Brain pericyte (primary cell): ENCODE measurements at places on chromosomes 6 and 20.

DNA sequence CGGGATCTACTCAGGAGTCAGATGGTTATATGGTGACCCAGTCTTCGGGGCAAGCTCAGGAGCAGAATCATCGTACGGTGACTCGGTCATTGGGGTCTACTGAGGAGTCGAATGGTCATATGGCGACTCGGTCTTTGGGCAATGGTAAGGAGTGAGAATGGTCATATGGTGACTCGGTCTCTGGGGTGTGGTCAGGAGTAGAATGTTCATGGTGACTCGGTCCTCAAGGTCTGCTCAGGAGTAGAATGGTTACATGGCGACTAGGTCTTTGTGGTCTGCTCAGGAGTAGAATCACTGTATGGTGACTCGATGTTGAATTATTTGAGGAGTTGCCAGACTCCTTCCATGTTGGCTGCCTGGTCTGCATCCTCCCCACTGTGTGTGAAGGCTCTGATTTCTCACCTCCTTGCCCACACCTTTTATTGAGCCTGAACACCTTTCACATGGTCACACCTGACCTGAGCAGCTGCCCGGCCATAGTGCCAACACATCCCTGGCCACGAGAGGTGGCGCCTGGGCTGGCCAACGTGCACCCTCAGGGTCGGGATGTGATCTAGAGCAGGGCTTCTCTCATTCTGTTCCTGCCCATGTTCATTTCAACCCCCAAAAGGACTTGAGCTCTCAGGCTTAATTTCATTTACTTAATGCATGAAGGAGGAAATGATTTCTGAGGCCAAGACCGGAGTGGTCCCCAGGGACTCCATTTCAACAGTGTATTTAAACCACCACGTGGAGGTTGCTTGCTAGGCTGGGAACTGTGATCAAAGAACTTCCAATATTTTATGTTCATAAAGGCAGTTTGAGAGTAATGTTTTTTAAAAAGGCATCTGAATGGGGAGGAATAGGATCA, 119.5 kb downstream of the PHACTR3 start:
- no peak for DNase-seq

DNA sequence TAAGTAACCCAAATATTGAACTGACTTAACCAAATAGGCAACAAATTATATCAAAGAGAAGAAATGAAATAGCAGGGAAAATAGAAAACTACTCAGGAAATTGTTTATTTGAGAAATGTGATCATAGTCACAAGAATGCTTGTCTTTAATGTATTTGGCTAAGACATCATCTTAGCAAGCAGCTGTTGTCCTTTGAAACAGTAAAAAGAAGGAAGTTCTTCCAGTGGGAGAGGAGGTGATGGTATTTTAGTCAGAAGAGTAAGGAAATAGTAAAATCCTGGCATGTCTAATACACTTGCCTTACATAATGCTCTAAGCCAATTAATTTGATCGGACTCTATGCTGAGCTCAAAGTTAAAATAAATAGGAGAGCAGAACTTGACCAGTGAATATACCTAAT, 126.5 kb downstream of the EPM2A start:
- no peak for DNase-seq

- DNase-seq, result no peak
Observed at GRCh38 chr6:25714765-25715164, 39.8 kb upstream of the SLC17A4 start.

GRCh38 chr20:32205110-32205842, 2.3 kb downstream of the PLAGL2 start:
- no peak for DNase-seq

- DNase-seq, result no peak
Observed at GRCh38 chr6:135002229-135002844, 52.3 kb downstream of the HBS1L start.

GRCh38 chr20:17641520-17641964, 40.5 kb downstream of the RRBP1 start:
- no peak for DNase-seq

DNA sequence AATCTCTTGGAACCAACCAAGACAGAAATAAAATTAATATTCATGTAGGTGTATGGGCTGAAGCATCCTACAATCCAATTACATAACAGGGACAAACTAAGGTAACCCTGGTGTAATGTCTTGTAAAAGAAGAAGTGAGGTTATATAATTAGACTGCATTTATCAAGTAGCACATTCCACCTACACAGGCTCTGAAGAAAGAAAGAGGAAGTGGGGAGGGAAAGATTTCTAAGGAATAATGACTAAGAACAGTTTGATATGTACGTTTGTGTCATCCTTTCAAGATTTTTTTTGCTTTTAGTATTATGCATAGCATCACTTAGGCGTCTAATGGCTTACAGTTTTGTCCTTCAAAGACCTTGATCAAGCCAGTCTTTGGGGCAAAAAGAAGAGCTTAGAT, 139.7 kb downstream of the PLCB1 start:
- DNase-seq, result no peak

DNA sequence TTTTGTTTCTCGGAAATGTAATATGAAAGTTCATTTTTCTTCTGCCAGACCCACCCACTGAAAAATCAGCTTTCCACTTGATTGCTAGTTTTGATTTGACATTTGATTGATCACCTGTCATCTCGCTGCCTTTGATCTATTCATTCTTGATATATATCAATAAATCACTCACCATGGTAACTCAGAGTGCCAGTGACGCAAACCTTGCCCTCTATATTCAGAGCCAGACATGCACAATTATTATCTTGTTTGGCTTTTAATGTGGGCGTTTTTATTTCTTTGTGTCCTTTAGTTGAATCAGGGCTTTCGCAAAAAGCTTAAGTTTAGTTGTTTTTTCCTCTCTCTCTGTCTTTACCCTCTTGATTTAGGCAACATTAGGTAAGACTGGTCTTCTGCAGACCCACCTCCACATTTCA, 2.0 kb downstream of the TSHZ2 start:
- DNase-seq, result no peak

- no peak for DNase-seq
Observed at GRCh38 chr6:101747716-101748115, 354.2 kb downstream of the GRIK2 start.

- DNase-seq, result no peak
Observed at GRCh38 chr6:53615633-53616449, 49.7 kb downstream of the KLHL31 start.

- no peak for DNase-seq
Observed at GRCh38 chr6:110874880-110875547, 429 bp downstream of the AMD1 start.

DNA sequence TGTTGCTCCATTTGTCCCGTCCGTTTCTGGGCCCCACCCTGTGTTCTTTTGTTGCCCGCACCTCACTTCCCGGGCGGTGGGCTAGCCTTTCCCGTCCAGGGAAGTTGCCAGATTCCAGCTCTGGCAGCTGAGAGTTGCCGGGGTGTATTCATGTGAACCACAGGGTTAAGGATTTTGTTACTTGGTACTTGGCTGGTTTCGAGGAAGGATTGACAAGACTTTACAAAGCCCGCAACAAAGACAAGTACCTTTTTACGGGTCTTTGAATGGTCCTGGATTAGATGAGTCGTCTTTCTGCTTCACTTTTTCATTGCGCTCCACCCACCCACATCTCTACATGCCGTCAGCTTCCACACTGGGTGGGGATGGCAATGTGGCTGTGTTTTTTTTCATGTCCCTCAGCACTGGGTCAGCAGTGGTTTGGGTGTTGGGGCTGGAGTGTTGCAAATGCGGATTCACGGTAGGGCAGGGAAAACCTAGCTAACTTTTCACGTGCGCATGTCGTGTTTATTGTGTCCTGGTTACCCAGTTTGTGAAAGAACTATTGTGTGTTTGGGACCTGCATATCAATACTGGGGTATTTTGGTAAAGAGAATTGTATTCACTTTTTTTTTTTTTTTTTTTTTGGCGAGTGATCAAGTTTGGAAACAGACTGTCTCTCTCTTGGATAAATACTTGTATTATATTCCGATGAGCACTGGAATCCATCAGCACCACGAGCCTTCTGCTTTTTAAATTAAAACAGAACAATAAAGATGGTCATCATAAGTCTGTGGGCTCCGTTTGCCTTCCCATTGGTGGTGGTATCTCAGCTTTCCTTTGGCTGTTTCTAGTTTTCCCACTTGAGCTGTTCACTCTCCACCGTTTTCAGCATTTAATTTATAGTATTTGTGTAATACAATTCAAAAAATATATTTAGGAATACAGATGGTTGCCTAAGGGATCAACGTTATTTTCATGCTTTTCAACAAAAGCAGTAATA, 1.2 kb downstream of the DUSP22 start:
- no peak for DNase-seq

DNA sequence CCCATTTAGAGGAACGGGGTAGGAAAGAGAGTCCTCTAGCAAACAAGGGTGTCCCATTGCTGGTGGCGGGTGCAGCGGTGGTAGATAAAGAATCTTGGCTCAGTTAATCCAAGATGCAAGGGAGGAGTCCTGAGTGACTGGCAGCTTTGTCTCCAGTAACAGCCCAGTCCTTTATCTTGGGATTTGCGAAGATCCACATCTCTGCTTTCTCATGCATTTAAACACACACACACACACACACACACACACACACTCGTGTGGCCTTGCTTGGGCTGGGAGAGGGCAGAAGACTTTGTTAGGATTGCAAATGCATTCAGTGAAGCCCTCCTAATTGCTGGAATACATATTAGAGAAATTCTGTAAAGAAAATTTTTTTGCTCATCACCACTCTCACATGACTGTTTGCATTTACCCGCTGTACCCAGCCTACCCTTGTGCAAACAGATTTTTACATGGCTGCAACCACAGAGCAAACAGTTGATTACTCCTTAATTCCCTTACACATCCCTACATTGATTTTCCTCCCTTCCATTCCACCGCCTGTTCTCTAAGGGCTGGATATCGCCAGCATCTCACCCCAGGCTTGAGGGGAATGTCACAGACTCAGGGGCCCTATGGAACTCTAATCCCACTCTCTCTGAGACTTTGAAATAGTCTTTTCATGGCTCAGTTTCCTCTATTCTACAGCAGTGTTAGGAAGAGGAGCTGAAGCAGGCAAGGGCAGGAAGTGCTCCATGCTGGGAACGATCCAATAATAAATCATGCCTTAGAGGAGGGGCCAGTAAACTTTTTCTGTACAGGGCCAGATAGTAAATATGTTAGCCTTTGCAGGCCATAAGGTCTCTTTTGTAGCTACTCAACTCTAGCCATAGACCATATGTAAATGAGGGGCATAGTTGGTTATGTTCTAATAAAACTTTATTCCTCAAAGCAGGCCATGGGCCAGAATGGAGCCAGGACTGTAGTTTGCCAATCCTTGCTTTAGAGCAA, 3.5 kb downstream of the C6orf132 start:
- DNase-seq, result no peak

GRCh38 chr6:5781966-5782556, 224.7 kb downstream of the NRN1 start:
- DNase-seq, result no peak

- no peak for DNase-seq
Observed at GRCh38 chr6:33050014-33050810, 23.2 kb downstream of the HLA-DPA1 start.

DNA sequence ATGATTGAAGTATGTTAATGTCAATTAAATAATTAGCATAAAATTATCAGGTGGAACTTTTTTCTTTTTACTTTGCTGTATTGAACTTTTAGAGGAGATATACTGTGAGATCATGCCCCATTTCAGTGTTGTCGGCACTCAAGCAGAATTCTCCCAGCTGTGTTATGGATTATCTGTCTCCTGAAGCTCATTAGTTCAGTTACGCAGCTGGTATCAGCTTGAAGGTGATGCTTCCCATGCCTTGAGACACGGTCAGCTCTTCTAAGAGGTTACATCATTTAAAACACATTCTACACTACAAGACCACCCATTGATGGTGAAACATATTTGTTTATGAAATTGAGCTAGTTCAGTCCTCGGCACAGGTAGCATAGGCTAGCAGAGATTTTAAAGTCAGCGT, 68.9 kb upstream of the PHACTR2 start:
- no peak for DNase-seq

- DNase-seq, result no peak
Observed at GRCh38 chr6:54929245-54929909, 82.8 kb downstream of the FAM83B start.

- DNase-seq, result no peak
Observed at GRCh38 chr6:155317186-155317585, 2.9 kb upstream of the TFB1M start.

- DNase-seq, result no peak
Observed at GRCh38 chr6:10259671-10260070, 155.2 kb downstream of the TFAP2A start.

GRCh38 chr6:160190973-160191372, 67.6 kb downstream of the SLC22A2 start:
- no peak for DNase-seq

GRCh38 chr6:22349528-22349927, 52.7 kb upstream of the PRL start:
- DNase-seq, result no peak

- DNase-seq, result no peak
Observed at GRCh38 chr20:6654513-6655252, 112.8 kb upstream of the BMP2 start.

DNA sequence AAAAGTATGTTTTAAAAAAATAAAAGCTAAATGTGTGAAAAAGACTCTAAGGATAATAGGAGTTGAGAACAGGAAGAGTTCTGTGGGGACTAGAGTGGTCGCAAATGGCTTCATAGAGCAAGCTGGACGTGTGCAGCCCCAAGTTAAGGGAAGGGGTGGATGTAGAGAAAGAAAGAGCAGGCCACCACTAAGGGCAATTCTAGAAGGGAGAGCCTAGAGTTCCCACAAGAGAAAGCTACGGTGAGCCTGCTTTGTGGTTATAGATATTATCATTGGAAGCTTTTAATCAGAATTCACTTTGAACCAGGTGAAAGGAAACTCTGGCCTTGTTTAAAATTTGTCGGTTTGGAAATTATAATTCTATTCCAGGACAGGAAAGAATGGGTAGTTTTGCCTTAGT, 101.6 kb downstream of the HIVEP2 start:
- no peak for DNase-seq

DNA sequence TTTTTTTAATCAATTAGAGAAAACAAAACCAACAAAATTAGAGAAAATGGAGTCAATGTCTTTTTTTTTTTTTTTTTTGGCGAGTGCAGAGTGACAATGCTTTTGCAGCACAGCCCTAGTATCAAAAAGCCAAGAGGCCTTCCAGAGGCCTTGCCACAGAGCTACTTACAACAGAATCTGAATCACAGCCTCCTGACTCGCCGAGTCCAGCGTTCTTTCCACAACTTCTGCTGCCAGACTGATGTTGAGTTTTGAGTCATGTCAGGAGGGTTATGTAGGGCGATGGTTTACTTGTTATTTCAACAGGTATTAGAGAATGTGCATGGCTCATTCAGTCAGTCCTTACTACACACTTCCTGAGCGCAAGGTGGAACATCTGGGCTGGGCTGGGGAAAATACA, 88.6 kb downstream of the FNDC1 start:
- DNase-seq, result no peak

GRCh38 chr6:46505693-46506512, 14.7 kb upstream of the RCAN2 start:
- DNase-seq, result no peak

GRCh38 chr6:18444111-18444510, 57.0 kb downstream of the RNF144B start:
- DNase-seq, result no peak

- DNase-seq, result no peak
Observed at GRCh38 chr20:18427214-18427613, 39.6 kb downstream of the DZANK1 start.

- DNase-seq, result no peak
Observed at GRCh38 chr20:49166534-49167449, 21.3 kb downstream of the STAU1 start.

GRCh38 chr6:37695273-37695672, 2.4 kb downstream of the MDGA1 start:
- no peak for DNase-seq
